Hematopoietic multipotent progenitor cell (in vitro differentiated cells): ENCODE measurements at places on chromosomes 1 and 21. TPM values are rescaled to one million over a fixed set of nuclear protein-coding genes. Genes with fewer than 3 reads are reported as not detected.

DNA sequence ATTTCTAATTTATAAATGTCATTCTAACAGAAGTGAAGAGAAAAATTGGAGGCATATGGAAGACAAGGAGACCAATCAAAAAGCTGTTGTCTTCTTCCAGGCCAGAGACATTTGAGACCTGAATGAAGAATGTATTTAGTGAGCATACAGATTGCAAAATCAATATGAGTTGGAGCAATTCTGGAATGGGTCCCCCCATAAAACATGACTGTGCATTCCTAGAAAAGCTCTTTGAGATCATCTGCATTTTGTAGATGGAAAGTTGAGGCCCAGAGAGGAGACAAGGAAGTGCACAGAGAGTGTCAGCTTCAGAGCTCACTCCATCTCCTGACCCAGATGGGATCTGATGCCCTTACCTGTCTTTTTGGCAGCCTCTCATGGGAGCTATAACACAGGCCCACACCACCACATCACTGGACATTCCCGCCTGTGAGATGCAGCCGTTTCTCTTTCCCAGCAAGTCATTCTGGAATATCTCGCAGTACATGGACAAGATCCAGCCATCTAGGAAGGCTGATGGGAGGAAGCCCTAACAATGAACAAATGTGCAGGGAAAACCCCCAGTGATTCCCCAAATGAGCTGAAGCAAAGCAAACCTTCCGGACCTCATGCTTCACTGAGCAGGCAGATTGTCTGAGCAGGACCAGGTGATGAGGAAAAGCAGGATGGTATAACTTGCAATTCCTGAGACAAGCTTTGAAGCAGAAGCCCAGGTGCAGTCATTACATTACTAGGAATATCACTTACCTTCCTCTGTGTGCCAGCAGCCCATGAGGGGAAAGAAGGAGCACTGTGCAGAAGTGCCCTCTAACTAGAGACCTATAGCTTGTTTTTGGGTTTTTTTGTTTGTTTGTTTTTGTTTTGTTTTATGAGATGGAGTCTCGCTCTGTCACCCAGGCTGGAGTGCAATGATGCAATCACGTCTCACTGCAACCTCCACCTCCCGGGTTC lies 445.6 kb downstream of the PLPP3 start:
- no peak for DNase-seq

- DNase-seq: peak; percentile 54
Measured at GRCh38 chr1:26009796-26010447, 11.7 kb upstream of the EXTL1 start.

DNA sequence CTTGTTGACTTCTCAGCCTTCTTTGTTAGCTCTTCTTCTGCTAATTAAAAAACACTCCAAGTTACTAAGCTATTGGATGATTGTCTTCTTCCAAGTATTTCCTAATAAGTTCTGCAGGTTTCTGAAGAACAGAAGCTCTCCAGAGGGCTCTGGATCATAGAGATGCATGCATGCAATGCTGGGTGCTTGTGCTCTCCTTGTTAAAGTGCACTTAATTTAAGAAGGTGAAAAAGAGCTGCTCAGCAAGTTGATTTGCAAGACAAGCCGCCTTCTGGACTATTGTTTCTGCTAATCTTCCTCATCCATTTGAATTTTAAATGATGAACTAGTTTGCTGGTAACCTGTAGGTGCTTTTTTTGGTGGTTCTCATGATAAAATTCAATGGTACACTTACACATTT lies 16.1 kb downstream of the RRP15 start:
- no peak for DNase-seq

- DNase-seq: no peak
Measured at GRCh38 chr1:214019499-214019898, 31.7 kb downstream of the PROX1 start.

GRCh38 chr1:55428944-55429931 lies 214.1 kb upstream of the USP24 start:
- DNase-seq: no peak

GRCh38 chr21:37837381-37837780 lies 78.9 kb downstream of the KCNJ6 start:
- DNase-seq: no peak

- no peak for DNase-seq
Measured at GRCh38 chr1:159005161-159005560, 4.5 kb upstream of the IFI16 start.

DNA sequence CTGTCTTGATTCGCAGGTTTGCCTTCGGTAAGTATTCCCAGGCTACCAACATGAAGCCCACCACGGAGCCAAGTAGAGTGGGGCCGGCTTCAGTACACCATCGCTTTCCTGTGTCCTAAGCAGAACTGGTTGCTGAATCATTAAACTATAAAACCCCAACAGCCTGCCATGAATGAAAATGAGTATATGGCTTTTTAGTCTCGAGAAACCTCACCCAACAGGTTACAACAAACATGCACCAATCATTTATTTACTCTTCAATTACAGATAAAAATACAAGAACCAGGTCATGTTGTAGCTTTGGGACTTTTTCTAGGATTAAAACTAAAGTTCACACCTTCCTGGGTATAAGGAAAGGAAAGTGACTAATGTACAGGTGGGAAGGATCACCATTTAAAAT lies 7.6 kb downstream of the TMPRSS2 start:
- DNase-seq: no peak

- no peak for DNase-seq
Measured at GRCh38 chr1:2547210-2548067, 8.7 kb upstream of the TNFRSF14 start.

DNA sequence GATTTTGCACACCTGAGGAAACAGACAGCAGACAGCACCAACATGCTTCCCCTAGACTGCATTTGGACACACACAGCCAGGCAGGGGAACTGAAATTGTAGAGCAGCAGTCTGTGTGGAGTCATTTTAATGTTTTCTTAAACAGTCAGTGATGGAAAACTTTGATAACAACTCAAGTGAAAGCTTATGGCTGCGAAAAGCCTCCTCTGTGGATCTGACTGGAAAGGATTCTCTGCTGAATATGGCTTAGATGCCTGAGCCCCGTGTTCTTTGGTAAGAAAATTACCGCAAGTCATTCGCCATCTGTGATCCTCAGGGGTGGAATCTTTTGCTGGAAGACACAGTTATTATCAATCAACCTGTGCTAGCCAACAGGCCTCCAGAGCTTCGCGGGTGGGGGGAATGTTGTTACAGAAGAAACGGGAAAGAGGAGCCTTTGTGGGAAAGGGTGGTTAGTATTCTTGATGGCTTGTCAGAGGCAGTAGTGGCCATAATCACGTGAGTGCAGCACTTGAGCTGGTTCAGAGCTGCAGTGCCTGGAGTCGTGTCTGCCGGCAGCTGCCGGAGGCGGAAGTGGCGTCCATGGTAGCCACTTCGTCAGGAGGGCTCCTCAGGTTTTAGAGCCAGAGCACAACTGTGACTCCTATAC lies 204.7 kb downstream of the ST6GALNAC3 start:
- DNase-seq: no peak

CFHR5 gene
- total RNA-seq: under 0.01 TPM

MSH4 gene
- 0.27 TPM for total RNA-seq

FCRL5 gene
- 1.1 TPM for total RNA-seq
